ENCODE measurements at places on chromosomes 7 and 10.

GRCh38 chr7:113339661-113340060 is 221.3 kb upstream of the SMIM30 start:
- DNase-seq: no peak

DNA sequence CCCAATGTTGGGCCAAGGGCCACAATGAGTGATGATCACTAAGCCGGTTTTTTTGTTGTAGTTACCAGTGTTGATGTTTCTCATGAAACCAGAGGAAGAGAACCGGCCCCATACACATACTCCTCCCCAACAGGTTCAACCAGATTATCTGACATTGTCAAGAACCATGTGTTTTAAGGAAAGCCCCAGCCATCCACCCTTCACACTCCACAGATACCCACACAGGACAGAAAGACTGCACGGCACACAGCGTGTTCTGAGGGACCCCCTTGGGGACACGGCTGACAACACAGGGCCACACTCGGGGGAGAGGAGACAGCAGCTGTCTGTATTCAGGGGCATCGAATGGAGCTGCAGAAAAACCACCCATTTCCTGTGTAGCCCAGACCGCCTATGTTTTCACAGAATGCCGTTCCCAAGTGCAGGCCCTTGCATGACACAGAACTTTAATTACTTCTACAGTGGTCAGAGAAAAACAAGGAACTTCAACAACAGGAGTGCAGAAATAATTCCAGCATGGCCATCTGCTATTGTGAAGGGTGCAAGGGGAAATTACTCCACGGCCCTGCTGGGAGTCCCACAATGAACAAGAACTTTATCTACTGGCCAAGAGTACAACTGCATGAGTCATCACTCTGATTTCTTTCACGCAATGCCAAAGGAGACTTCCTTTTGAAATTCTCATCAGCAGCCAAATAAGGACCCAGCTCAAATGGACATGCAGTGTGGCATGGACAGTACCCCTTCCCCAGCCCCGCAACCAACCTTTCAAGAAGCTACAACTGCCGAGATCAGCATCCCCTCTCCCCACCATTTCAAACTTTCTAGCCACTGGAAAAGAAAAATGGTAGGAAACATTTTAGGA is 2.3 kb downstream of the KLF6 start:
- peak; percentile 91 for DNase-seq

- no peak for DNase-seq
Observed at GRCh38 chr7:106883456-106884026, 18.5 kb downstream of the PIK3CG start.

GRCh38 chr10:72954596-72955554 is at the start of gene PLA2G12B:
TSS of gene PLA2G12B (minus strand) at chr10:72954806. CDS start at chr10:72954685, 121 bp downstream.
- no peak for DNase-seq

GRCh38 chr10:69044546-69044945 is 43.4 kb upstream of the SRGN start:
- no peak for DNase-seq

GRCh38 chr7:37108615-37109014 is 340.0 kb downstream of the ELMO1 start:
- no peak for DNase-seq

- DNase-seq: no peak
Observed at GRCh38 chr7:93923296-93923695, 1.8 kb downstream of the GNG11 start.

DNA sequence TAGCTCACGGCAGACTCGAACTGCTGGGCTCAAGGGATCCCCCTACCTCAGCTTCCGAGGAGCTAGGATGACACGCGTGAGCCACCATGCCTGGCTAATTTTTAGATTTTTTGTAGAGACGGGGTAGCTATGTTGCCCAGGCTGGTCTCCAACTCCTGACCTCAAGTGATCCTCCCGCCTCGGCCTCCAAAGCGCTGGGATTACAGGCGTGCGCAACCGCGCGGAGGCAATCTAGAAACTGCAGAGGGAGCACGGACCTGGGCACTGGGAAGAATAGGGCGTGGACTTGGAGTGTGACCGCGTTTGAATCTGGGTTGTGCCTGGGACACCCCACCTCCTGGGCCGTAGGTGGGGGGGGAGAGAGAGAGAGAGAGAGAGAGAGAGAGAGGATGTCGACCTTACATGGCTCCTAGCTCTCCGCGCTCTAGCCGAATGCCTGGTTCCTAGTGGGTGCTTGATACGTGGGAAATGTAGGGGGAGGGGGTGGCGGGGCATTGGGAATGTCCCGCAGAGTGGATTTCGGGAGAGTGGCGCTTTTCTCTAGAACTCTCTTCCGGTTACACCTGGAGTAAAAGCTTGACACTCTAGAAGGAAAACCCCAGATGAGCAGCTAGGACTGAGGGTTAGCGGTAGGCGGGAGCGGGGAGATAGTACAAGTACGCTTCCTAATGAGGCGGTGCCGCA is 1.2 kb upstream of the MAP3K8 start:
- DNase-seq: no peak

DNA sequence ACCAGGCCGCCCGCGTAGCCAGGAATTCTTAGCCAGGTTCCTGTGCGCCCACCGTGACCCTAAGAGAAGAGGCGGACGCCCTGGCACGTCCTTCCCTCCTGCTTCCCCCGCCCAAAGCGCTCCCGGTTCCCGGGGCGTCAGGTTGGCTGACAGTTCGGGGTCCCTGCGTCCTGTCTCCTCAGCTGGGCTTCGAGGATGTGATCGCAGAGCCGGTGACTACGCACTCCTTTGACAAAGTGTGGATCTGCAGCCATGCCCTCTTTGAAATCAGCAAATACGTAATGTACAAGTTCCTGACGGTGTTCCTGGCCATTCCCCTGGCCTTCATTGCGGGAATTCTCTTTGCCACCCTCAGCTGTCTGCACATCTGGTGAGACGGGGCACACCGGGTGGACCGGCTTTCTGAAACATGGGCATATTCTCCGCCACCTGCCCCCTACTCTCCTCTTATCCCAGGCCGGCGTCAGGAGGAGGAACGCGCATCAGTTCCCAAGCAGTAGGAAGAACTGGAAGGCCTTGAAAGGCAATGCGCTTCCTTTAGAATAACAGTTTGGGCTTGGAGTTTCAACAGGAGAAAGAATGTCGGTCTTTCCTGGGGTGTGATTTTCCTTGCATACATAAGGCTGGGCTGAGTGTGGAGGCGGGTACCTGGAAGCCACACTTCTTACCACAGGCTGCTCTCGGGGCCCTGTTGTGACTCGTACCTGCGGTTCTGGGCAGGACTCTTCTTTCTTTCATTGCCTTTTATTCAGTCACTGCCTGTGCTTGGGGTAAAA is 728 bp downstream of the CAV2 start:
- DNase-seq: no peak

- no peak for DNase-seq
Observed at GRCh38 chr10:86155054-86155921, 211.3 kb downstream of the GRID1 start.

DNA sequence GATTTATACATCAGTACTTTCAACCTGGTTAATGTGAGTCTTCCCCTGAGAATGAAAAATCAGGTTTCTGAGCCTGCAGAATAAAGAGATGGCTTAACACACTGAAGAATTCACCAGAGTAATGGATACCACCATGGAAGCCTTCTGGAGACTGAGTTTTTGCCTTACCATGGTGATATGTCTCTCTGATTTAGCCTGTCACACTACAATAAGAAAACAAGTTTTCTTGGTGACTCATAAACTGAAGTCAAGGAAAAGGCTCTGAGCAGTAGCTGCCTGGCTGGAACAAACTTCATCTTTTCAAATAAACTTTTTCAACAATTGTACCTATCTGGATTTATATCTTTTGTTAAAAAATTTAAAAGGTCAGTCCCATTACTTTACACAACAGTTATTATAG is 229.0 kb downstream of the PRPF18 start:
- peak; percentile 18 for DNase-seq

- no peak for DNase-seq
Observed at GRCh38 chr10:71213127-71213621, 804 bp downstream of the UNC5B start.
